MCF 10A (cell line): ENCODE measurements at places on chromosomes 7 and 10. TPM values are rescaled to one million over a fixed set of nuclear protein-coding genes. Genes with fewer than 3 reads are reported as not detected.

Gene CACNB2
- total RNA-seq: 2.7 and 3.3 TPM in 2 replicates

DNA sequence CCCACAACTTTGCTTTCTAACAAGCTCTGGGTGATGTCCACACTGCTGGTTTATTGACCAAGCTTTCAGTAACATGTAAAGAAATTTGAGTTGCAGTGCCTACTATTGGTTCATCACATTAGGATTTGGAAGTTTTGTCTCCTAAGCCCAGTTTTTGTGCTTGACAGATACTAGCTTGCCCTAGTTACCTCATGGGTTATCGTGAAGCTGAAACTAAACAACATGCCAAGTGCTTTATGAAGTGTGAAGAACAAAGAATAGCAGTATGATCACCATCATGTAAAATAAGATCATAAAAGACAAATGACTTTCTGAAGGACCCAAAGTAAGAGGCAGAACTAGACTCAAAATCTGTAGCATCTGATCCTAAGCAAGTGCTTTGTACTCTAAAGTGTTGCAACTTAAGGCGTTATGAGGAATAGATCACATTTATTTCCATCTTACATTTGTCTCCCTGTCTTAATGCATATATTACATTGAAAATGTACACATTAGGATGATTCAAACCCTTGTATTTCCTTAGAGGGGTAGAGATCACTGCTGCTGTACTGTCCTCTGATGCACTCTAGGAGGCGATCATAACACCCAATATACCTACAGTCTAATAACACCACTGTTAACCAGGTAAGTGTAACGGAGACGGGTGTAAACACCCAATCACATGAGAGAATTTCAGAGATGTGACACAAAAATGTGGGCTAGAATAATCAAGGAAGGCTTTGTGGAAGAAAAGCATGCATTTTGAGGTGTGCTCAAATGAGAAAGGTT lies 71.3 kb downstream of the NRCAM start:
- H3K4me1 ChIP-seq: no peaks in the 10 kb centered on the region
- no peaks in the 10 kb centered on the region for H3K27me3 ChIP-seq
- H3K27ac ChIP-seq: no peak overlapping the region
- H3K36me3 ChIP-seq: no peaks in the 10 kb centered on the region

Gene ACSL5
- 0.12 and 0.68 TPM in 2 replicates for total RNA-seq

DNA sequence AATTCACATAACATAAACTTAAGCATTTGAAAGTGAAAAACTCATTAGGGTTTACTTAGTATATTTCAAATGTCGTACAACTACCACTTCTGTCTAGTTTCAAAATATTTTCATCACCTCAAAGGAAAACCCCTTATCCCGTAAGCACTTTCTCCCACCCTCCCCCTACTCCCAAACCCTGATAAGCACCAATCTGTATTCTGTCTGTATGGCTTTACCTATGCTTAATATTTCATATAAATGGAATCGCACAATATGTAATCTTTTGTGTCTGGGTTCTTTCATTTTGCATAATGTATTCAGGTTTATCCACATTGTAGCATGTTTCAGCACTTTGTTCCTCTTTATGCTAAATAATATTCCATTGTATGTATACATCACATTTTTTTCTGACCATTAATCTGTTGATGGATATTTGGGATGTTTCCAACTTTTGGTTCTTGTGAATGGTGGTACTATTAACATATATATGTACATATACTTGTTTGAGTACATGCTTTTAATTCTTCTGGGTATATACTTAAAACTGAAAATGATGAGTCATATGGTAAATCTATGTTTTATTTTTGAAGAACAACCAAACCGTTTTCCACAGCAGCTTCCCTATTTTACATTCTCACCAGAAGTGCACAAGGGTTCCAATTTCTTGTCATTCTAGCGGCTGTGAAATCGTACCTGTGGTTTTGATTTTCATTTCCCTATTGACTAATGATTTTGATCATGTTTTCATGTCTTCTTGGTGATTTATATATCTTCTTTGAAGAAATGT lies 6.2 kb upstream of the STARD3NL start:
- H3K27me3 ChIP-seq: peaks cover 74% of the 10 kb centered on the region
- no peaks in the 10 kb centered on the region for H3K4me1 ChIP-seq
- no peaks in the 10 kb centered on the region for H3K36me3 ChIP-seq
- DNase-seq: no peak

Gene PPIF
- 76.5 and 76.9 TPM in 2 replicates for total RNA-seq

Gene NPTX2
- not detected in 2 replicates for total RNA-seq

- DNase-seq: no peak
- peaks cover 23% of the 10 kb centered on the region for H3K4me1 ChIP-seq
- H3K27me3 ChIP-seq: no peaks in the 10 kb centered on the region
Measured at GRCh38 chr7:83149466-83149865, 13.2 kb downstream of the PCLO start.

GRCh38 chr7:108345710-108346336 lies 110.4 kb downstream of the NRCAM start:
- peaks cover 7% of the 10 kb centered on the region for H3K4me1 ChIP-seq
- no peaks in the 10 kb centered on the region for H3K27me3 ChIP-seq
- no peak overlapping the region for H3K4me3 ChIP-seq
- DNase-seq: no peak
- no peak overlapping the region for H3K27ac ChIP-seq

DNA sequence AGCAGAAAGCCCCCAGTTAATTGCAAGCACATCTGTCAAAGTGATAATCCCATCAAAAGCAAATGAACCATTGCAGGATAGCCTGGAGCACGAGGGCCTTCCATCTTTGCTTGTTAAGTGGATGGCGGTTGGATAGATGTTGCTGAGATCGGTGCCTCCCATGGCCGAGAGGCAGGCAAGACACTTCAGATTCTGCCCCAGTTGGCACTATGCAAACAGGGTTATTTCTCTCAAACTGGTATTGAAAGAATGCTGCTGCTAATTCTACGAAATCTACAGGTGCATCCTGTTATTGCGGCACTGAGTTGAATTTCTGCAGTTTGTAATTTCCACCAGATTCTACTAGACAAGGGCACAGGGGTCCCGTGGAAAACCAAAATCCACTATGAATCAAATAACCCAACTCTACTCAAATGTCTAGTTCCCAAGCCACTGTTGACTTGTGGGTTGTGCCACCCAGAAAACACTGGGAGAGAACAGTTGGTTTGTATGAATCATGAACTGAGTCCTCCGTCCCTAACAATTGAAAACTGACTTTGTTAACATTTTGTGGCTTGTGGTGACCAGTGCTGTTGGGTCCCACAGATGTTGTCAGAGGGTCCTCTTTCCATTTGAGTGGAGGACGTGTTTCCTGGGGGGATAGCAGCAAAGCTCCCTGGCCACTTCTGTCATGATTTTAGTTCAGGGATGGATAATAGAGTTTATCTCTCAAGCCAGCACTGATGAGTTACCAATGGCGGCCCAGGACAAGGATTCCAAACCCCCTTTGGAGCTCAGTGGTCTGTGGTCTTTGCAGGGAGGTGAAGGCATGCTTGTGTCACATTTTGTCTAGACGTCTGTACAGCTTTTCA lies 7.1 kb upstream of the IL2RA start:
- no peak for DNase-seq
- H3K36me3 ChIP-seq: no peaks in the 10 kb centered on the region
- no peak overlapping the region for H3K4me3 ChIP-seq
- no peaks in the 10 kb centered on the region for H3K4me1 ChIP-seq
- peaks cover 74% of the 10 kb centered on the region for H3K27me3 ChIP-seq

Gene NCF1
- total RNA-seq: not detected in 2 replicates
